T-cell (primary cell): ENCODE measurements at places on chromosomes 6 and 20. TPM values are rescaled to one million over a fixed set of nuclear protein-coding genes. Genes with fewer than 3 reads are reported as not detected.

The KCNS1 gene
- total RNA-seq, result 0.09 TPM

The SEC23B gene
- 45.8 TPM for total RNA-seq

The MATN4 gene
- total RNA-seq, result not detected

The EPPIN gene
- not detected for total RNA-seq

The FOXF2 gene
- not detected for total RNA-seq

The LY6G6F gene
- total RNA-seq, result not detected

The IL17F gene
- not detected for total RNA-seq

The SIRPB2 gene
- not detected for total RNA-seq

The MRAP2 gene
- total RNA-seq, result not detected

The COL19A1 gene
- 0.47 TPM for total RNA-seq

The TREM1 gene
- 0.23 TPM for total RNA-seq

The NSFL1C gene
- total RNA-seq, result 63.9 TPM

The LY6G6C gene
- not detected for total RNA-seq

The ULBP2 gene
- 3.9 TPM for total RNA-seq
